ENCODE measurements at places on chromosomes 4 and X.
A peak's percentile ranks its signal among the peaks of the same experiment; 100 is the strongest.

DNA sequence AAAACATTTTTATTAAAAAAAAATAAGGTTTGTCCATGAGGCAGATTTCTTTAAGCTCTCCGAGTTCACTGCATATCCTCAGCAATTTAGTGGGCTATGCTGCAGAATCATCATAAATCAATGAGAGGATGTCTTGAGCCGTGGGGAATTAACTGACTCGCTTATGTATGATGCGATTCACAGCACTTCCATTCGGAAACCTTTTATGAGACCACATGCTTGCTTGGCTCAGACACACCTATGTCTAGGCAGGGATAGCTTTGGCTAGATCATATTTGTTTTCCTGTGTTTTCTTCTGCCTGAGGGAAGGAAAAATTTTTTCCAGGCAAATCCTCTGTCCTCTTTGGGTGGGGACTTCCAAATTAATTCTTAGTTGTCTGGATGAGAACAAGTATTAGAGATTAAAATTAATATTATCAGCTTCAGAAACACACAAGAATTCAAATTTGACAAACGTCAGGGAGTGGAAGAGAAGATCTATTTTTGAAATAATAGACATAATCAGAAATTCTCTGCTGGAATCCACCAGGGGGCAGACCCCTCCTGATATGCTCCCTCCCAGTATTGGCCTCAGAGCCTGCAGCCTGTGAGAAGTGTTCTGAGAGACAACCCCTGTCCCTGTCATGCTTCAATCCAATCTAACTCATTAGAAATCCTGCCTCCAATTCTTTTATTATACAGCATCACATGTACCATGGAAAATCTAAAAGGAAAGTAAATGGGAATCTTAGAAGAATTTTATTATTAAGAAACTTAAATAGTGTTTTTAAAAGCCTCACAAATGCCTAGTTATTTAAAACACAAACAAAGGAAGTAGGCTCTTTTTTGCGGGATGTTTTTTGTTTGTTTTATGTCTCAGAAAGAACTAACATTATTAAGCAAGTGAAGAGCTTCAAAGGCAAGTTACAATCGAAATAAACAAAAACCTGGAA is 345.1 kb upstream of the TACR3 start:
- DNase-seq, result no peak

DNA sequence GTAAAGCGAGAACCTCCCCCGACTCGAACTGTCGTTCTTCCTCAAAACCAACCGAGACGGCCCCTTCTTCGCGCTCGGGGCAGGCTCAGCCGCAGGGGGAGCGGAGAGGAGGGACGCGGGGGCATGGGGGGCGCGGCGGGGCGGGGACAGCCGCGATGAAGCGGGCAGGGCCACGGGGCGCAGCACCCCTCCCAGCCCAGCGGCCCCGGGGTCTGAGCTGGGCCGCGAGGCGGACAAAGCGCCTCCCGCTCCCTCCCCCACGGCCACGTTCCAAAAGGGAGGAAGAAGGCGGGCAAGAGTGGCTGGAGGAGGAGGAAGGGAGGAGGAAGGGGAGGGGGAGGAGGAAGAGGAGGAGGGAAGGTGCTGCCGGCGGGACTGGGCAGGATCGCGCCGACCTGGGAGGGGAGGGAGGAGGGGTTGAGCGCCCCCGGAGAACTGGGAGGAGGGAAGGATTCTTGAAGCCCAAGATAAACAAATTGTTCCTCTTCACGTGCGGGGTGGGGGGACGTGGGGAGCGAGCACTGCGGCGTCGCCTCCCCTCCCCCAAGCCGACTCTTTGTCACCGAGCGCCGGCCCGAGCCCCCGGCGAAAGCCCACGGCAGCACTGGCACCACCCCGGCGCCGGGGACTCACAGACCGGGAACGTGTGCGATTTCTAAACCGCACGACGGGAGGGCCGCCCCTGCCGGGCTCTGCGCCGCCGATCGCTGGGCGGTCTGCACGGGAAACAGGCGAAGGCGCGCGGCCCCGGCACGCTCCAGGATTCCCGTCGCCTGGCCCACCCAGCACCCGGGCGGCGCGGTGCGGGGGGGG is 2.9 kb downstream of the MAML3 start:
- peak; percentile 51 for DNase-seq

DNA sequence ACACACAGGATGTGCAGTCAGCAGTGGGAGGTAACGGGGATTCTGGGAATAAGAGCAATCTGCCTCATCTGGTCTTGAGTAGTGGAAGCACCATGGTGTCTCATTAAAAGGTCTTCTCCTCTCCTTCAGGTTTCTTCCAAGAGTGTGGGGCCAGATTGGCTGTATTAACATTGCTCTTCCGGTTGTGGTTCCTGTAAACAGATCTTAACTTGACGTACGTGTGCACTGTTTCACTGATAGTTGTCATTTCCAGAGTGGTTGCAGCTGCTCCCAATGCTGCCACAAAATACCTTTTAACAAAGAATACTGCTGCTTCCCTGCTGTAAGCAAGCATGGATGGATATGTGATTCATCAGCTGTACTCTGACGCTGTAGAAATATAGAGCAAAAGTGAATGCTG is 1443.4 kb upstream of the TENM3 start:
- DNase-seq, result no peak

DNA sequence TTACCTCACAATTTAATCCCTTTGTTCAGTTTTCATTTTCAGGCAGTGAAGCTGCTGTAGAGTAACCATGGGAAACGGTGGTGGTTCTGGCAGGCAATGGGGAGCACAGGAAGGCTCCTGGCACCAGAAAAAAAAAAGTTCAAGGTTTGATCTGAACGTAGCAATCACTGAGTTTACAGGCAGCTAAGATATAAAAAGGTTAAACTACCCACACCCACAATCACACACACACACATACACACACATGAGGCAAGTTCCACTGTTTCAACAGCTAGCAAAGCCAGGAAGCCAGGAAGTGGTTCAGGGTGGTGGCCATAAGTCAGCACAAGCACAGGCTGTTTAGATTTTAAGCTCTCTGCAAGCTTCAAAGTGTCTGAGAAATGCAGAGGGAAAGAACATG is at the start of gene SULT1B1:
Gene SULT1B1 (minus strand): TSS at position 166 of the 400 bp plus-strand sequence. CDS start 5,403 bp downstream, outside the sequence.
- DNase-seq, result no peak

GRCh38 chr4:177077095-177077971 is 232.3 kb upstream of the NEIL3 start:
- DNase-seq, result no peak

DNA sequence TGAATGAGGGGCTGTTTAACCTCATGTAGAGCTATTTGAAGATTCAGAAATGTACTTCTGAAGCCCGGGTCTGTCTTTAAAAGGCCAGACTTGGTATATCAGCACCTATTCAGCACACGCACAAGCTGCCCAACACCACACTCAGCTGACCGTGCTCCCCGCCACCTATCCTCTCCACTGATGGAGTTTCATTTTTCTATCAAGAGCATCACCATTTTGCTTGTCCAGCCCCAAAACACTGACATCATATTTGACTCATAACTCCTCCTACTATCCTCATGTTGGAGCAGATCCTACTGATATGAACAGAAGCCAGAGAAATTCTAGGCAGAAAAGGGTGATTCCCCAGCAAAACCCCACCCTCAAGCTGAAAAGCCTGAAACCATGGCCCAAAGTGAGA is 100.3 kb downstream of the SORBS2 start:
- DNase-seq, result no peak

All from activated CD4-positive, alpha-beta T cell treated with anti-CD3 and anti-CD28 coated beads, Interleukin-2, amount 50 U/mL, for 24 hours (primary cell).